ENCODE measurements at places on chromosomes 3 and 15.

GRCh38 chr3:171293142-171293782 lies 166.9 kb downstream of the TNIK start:
- DNase-seq = no peak

GRCh38 chr3:188421151-188421821 lies 267.3 kb downstream of the LPP start:
- DNase-seq = no peak

DNA sequence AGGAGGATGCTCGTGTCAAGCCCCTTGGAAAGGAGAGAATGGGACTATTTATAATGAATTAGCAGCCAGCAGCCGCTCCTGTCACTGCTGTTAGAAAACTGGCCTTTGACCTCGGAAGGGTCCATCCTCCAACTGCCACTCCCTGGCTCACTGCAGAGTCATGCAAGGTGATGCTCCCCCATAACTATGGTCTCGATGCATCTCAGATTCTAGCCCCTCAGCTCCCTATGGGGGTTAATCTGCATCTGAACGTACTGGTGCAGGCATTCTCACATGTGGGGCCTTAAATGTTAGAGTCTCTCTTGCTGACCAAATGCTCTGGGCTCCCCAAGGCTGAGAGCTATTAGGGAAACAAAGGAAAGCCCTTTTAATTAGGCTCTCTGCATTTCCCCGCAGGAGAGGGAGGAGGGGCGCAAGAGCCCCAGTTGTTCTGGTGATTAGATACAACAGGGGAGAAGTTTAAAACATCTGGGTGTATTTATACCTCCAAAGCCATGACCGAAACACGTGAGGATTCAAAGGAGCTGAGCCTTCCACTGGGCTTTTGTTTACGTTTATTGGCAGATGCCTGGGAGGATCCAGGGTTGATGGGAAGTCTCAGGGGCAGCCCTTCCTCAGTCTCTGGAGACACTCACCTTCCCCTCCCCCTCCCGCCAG lies 182.5 kb downstream of the OPA1 start:
- DNase-seq = no peak

GRCh38 chr3:120864541-120864940 lies 43.5 kb upstream of the STXBP5L start:
- no peak for DNase-seq

DNA sequence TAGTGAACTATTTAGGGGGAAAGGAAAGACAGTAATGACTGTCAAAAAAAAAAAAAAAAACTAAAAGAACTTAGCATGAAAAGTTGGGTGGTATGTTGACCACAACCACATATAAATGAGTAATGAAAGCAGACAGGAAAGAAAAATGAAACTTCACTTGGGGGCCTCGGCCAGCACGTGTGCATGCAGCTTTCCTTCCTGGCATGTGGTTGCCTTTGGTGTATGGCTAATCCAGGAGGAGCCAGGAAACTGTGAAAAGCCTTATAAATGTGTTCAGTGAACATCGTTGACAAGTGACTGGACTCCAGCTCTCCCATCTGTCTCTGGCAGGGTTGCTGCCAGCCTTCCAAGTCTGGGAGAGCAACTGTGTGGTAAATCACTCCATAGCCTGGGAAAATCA lies 195.1 kb downstream of the DTWD1 start:
- no peak for DNase-seq

- peak; percentile 45 for DNase-seq
Observed at GRCh38 chr15:89760303-89761008, 9.4 kb upstream of the MESP1 start.

Measured in activated naive CD4-positive, alpha-beta T cell (primary cell).